ENCODE measurements at places on chromosomes 5 and 9. TPM values are rescaled to one million over a fixed set of nuclear protein-coding genes. Genes with fewer than 3 reads are reported as not detected.
A peak's percentile ranks its signal among the peaks of the same experiment; 100 is the strongest.

GRCh38 chr5:136594416-136594815, 229.1 kb upstream of the TRPC7 start:
- DNase-seq: no peak

OTP gene
- not detected for polyA plus RNA-seq

FABP6 gene
- 0.24 TPM for polyA plus RNA-seq

DNA sequence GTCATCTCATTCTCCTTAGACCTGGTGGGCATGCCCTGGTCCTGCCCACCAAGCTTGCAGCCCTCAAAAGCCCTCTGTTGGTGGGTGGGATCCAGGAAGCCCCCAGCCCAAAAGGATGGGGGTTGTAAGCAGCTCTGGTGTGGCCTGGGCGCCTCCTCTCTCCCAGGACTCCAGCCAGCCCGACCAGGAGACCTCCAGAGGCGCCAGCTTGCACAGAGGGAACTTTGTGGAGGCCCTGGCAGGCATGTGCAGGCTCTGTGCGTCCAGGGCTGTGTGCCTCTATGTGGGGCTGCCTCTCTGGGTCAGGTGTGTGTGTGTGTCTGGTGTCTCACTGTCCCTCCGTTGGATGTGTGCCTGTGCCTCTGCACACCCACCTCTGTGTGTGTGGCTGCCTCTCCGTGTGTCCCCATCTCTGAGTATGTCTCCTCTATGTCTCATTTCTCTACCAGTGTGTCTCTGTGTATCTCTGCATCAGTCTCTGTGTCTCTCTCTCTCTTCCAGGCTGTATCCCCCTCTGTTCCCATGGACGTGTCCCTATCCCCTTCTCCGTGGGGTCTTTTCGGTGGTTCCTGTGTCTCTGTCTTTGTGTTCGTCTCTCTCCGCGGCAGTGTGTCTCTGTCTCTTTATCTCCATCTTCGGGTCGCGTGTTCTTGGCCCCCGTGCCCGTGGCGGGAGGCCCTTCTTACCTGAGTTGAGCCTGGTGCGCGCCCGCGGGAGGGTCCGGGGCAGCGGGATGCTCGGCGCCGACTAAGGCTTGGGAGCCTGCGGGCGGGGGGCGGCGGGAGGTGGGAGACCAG, 501 bp downstream of the ENHO start:
- DNase-seq: no peak

DNM1 gene
- polyA plus RNA-seq: 53.3 TPM

- DNase-seq: no peak
Observed at GRCh38 chr5:2156358-2157059, 273.8 kb upstream of the IRX4 start.

DNA sequence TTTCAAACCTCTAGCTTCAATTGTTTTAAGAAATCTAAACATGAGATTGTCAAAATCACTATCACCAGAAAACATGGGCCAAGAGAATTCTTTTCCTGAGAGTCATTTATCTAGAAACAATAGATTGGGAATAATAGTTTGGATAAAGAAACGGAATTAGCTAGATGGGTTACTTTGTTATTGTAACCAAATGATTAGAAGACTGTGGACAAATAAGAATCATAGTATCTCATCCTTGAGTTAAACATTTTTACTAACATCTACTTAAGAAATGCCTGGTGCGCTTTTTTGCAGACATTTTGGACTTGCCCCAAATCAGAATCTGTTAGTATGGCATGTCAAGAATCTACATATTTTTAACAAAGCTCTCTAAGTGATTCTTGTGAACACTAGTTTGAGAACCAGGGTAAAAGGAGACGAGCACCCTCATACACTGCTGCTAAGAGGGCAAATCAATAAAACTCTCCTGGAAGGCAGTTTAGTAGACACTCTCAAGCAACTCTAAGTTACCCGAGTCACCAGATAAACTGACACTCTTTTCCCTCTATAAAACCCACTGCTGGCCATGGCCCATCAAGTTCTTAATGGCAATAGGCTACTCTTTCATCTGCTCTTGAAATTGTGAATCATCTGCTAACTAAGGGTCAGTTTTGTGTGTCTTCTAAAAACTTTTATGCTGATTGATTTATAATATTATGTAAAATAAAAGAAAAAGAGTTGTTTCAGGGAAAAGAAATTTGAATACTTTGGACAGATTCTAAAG, 39.1 kb downstream of the TPD52L3 start:
- no peak for DNase-seq

- DNase-seq: no peak
Observed at GRCh38 chr9:76311537-76311936, 82.7 kb downstream of the RFK start.

PTPDC1 gene
- 8.3 TPM for polyA plus RNA-seq

- DNase-seq: no peak
Observed at GRCh38 chr9:90095682-90096081, 490.9 kb downstream of the GADD45G start.

DNA sequence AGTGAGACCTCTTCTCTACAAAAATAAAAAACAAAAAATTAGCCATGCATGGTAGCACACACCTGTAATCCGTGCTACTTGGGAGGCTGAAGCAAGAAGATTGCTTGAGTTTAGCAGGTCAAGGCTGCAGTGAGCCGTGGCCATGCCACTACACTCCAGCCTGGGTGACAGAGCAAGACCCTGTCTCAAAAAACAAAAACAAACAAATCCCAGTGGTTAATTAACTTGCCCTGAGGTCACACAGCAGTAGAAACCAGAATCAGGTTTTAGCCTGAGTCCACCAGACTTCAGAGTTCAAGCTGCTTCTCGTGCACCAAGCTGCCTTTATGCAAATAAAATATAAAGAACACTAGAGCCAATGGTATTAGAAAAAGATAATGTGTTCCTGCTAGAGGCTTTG, 169.7 kb downstream of the GOLPH3 start:
- no peak for DNase-seq

- DNase-seq: no peak
Observed at GRCh38 chr5:10856683-10857337, 95.8 kb upstream of the DAP start.

UBTD2 gene
- 49.8 TPM for polyA plus RNA-seq

DNA sequence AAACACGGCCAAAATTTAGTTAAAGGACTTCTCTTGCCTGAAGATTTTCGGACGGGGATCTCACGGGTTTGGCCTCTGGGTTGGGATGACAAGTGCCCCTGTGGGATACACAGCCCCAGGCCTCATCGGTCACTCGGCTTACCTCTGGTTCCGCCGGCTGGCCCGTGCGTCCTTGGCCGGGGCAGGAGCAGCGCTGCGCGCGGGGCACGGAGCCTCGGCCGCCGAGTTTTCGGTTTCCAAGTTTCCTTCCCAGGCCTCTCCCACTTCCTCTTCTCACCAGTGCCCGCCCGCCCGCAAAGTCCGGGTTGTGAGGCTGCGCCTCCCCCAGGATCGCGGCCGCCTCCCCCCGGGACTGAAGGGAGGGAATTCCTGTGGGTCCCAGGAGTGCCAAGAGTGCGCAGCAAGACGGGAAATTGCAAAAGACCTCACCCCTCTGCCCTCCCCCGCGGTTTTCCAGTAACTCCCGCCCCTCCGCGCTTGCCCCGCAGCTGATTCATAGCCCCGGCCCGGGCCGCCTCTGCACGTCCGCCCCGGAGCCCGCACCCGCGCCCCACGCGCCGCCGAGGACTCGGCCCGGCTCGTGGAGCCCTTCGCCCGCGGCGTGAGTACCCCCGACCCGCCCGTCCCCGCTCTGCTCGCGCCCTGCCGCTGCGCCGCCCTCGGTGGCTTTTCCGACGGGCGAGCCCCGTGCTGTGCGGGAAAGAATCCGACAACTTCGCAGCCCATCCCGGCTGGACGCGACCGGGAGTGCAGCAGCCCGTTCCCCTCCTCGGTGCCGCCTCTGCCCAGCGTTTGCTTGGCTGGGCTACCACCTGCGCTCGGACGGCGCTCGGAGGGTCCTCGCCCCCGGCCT, at the start of gene OSMR:
TSS of gene OSMR (plus strand) at position 487 of the 853 bp plus-strand sequence. CDS start 23,033 bp downstream, outside the sequence.
- DNase-seq: peak; percentile 26

CCL19 gene
- not detected for polyA plus RNA-seq

ZFP2 gene
- polyA plus RNA-seq: 2.8 TPM

- DNase-seq: no peak
Observed at GRCh38 chr5:57816108-57816507, 333.5 kb upstream of the ACTBL2 start.

DNA sequence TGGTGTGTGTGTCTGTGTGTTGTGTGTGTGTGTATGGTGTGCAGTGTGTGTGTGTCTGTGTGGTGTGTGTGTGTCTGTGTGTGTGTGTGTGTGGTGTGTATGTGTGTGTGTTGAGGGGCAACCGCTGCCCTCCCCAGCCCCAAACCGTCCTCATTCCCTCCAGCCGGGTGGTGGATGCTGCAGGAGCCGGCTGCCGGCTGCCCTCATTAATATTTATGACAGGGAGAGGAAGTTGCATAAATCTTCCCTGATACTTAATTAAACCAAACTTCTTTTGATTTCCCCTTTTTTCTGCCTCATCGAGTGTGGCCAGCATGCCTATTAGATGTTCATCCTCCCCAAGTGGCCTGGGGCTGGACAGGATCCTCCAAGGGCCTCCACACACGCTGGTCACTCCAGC, 121.4 kb upstream of the MVB12B start:
- no peak for DNase-seq

GFPT2 gene
- polyA plus RNA-seq: 8.6 TPM

- no peak for DNase-seq
Observed at GRCh38 chr5:60522292-60522905, 177.6 kb downstream of the DEPDC1B start.

RNF183 gene
- not detected for polyA plus RNA-seq

SLIT3 gene
- 6.8 TPM for polyA plus RNA-seq

- no peak for DNase-seq
Observed at GRCh38 chr5:52709167-52709925, 78.4 kb upstream of the ITGA1 start.

DNA sequence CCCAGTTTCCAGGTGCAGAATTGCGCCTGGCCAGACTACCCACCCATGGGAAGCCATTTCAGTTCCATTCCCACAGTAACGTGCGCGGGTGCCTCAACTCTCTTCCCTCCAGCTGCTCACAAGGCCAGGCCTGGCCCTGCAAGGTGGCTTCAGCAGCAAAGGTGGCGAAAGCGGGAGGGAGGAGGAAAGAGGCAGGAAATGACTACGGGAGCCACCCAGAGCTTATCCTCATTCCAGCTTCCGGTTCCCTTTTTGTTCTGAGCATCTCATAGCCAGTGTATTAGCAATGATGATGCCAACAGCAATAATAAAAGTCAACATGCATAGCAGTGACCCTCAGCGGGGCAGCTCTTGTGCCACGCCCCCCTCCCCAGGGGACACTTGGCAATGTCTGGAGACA, 101.5 kb upstream of the BOD1 start:
- no peak for DNase-seq

- DNase-seq: no peak
Observed at GRCh38 chr5:21152611-21153010, 1164.6 kb upstream of the CDH18 start.

DNA sequence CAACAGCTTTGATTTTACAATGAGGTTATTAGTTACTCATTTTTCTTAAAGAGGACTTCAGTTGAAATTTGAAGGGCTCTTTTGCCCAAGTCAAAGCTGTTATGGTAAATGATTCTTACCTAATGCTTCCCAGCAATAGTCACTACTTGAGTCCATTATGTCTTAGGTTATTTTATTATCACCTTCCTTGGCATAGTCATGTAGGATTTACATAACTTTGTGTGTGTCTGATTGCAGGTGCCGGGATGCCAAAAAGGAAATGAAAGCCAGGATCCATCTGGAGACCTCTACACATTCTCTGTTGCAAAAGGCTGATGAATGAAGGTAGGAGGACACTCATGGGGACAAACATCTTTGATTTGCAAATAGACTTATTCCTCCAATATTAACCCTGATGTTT, 38.8 kb upstream of the PLPPR1 start:
- DNase-seq: no peak

PCDHB14 gene
- polyA plus RNA-seq: 6.3 TPM

DMGDH gene
- polyA plus RNA-seq: 1.9 TPM

- no peak for DNase-seq
Observed at GRCh38 chr9:68498816-68499215, 41.9 kb downstream of the TMEM252 start.

DNA sequence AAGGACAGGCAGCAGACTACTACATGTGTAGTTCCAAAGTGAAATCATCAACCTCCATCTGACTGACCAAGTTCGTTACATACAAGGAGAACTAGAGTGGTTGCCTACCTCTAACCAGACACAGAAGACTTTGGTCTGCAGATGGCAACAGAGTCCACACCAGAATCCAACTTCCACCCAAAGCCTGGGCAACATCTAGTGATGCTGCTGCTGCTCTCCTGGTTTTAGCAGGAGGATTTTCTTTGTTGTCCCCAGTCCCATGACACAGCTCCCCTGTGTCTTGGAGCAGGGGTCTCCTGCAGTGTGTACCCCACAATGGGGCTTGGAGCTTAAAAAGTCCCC, 46.4 kb upstream of the APC start:
- no peak for DNase-seq

CDKN2A gene
- 0.30 TPM for polyA plus RNA-seq

IFNA13 gene
- polyA plus RNA-seq: not detected

CDO1 gene
- 15.6 TPM for polyA plus RNA-seq

SMIM33 gene
- polyA plus RNA-seq: not detected

TRAF1 gene
- polyA plus RNA-seq: 4.3 TPM

DNA sequence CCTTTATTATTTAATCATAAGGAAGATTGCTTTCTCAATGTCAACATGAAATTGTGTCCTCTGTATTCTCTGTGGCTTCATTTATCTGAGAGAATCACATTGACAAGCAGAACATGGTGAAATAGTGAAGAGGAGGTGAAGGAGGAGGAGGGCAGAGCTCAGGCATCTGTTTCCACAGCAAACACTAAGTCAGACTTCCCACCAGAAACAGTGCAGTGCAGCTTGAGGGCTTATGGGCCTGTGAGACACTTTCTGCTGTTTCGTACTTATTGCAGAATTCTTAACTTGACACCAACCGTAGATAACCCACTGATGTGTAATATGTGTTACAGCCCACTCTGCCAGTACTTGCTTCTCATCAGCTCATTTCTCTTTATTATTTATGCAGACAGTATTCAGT, 386.3 kb downstream of the DIRAS2 start:
- no peak for DNase-seq

- DNase-seq: no peak
Observed at GRCh38 chr9:130138791-130139190, 33.4 kb upstream of the NCS1 start.

DNA sequence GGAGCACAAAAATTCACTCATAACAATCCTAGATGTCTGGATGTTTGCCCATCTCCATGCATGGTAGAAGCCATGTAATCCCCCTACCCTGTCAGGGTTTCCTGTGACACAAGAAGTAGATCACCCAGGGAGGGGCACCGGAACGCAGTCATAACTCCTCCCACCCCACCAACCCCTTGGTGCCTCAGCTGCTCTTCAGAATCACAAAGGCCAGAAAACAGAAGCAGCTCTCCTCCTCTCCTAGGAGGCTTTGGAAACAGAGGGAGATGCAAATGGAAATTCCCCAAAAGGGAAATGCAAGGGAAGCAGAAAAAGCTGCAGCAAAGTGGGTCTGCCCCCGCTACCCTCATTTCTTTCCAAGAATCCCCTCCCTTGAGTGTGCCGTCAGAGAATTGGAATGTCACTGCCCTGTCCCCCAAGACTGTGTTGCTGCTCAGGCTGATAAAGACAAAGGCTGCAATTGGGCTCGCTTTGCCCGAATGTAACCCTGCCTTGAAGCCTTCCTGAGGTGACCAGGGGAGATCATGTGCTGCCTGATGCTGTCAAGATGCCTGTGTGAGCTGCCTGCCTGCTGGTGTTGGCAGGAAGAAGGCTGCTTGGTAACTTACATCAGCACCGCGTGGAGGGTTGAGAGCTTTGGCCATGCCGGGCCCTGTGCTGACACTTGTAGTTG, 65.5 kb upstream of the ABCA1 start:
- no peak for DNase-seq

FOXD4L6 gene
- not detected for polyA plus RNA-seq

DOLK gene
- polyA plus RNA-seq: 7.3 TPM

GRCh38 chr9:5793812-5794211, 39.1 kb downstream of the ERMP1 start:
- no peak for DNase-seq

GRCh38 chr5:127671218-127671617, 22.3 kb downstream of the CTXN3 start:
- DNase-seq: no peak

PCDHGA12 gene
- polyA plus RNA-seq: 1.7 TPM
